ENCODE measurements at places on chromosomes 4 and X.

DNA sequence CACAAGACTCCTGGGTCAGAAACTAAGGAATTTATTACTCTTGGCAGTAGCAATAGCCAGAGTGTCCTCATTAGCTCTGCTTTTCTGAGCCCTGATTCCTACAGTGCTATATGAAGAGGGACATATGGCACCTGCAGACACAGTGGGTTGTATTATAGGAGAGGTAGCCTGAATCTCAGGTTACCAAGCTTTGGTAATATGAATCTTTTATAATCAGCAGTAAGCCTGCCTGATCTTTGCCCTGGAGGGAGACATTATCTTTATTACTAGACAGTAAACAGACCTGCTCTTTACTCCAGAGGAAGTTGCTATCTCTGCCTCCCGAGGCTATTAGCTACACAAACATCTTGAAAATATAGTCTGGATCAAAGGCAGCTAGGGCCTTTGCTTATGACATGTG lies 62.5 kb upstream of the HOPX start:
- H3K4me3 ChIP-seq = no peak overlapping the region
- no peak for DNase-seq
- no peaks in the 10 kb centered on the region for H3K27me3 ChIP-seq

DNA sequence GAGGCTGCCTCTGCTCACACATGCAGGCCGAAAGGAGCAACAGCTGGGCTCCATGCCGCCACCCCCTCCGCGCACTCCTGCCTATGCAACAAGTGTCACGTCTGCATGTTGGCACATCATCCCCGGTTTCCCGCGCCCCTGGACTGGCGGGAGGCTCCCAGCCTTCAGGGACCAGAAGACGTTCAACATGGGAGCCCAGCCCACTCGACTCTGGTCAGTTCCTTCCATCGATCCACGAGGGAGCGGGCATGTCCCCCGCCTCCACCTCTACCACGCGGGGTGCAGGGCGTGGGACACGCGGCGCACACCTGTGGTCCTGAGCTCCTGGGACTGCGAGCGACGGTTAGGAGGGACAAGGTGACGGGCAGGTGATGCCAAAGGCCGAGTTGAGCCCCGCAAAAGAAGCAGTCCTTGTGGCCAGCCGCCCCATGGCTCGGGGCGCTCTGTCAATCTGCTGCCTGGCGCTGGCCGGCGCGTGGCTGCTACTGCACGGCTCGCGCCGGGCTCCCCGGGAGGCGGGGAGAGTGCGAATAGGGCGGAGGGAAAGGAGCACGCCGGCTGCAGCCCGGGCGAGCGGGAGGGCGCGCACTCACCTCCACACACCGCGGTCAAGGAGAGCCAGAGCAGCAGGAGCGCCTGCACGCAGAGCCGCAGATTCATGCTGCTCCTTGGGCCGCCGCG lies 645 bp downstream of the APLN start:
- peaks cover 20% of the 10 kb centered on the region for H3K27me3 ChIP-seq
- peak overlapping the region; percentile 71 for H3K4me3 ChIP-seq
- H3K4me1 ChIP-seq = no peaks in the 10 kb centered on the region
- no peak overlapping the region for H3K27ac ChIP-seq
- no peak for DNase-seq

GRCh38 chrX:44063606-44064005 lies 90.4 kb upstream of the NDP start:
- no peaks in the 10 kb centered on the region for H3K4me1 ChIP-seq
- H3K36me3 ChIP-seq = no peaks in the 10 kb centered on the region
- H3K27me3 ChIP-seq = no peaks in the 10 kb centered on the region
- no peak overlapping the region for H3K27ac ChIP-seq
- DNase-seq = no peak

GRCh38 chr4:176849076-176849475 lies 56.4 kb upstream of the VEGFC start:
- H3K36me3 ChIP-seq = no peaks in the 10 kb centered on the region
- H3K4me1 ChIP-seq = no peaks in the 10 kb centered on the region
- H3K4me3 ChIP-seq = no peak overlapping the region
- H3K27me3 ChIP-seq = no peaks in the 10 kb centered on the region

DNA sequence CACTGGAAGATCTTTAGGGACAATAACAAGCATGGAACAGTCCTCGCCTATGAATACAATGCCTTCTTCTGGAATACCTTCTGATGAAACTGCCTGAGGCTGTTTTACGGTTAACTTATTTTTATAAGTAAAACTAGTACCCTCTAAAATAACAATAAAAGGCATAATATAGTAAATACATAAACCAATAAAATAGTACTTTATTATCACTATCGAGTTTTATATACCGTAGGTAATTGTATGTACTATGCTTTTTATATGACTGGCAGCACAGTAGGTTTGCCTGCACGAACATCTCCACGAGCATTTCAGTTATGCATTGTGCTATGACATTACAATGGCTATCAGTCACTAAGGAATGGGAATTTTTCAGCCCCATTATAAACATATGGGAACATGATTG lies 8.0 kb downstream of the GUCY1A1 start:
- no peak overlapping the region for H3K27ac ChIP-seq
- H3K4me1 ChIP-seq = no peaks in the 10 kb centered on the region
- no peaks in the 10 kb centered on the region for H3K36me3 ChIP-seq
- H3K4me3 ChIP-seq = no peak overlapping the region
- DNase-seq = no peak

Measured in central memory CD8-positive, alpha-beta T cell (primary cell).